ENCODE measurements at places on chromosomes 5 and 9.

DNA sequence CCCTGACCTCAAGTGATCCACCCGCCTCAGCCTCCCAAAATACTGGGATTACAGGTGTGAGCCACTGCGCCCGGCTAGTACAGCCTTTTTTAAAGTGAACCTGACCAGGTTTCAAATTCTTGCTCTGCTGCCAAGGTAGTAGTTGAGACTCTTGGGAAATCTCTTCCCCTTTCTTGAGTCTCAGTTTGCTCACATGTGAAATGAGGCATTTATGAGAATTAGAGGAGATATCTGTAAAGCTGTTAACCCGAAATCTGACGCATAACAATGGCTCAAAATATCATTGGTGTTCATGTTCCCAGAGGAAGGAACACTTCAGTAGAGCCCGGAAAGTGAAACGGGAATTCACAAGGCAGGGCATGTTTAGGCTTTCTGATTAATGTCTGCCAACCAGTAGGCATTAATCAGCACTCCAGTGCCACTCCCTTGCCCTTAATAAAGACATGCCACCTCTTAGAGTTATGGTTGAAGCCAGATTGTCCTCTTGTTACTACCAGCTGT lies 1.5 kb downstream of the ARPC5L start:
- no peak overlapping the region for H3K27ac ChIP-seq
- peaks cover 27% of the 10 kb centered on the region for H3K4me1 ChIP-seq
- DNase-seq = no peak
- no peak overlapping the region for H3K4me3 ChIP-seq
- H3K27me3 ChIP-seq = no peaks in the 10 kb centered on the region
- H3K36me3 ChIP-seq = peaks cover 27% of the 10 kb centered on the region

DNA sequence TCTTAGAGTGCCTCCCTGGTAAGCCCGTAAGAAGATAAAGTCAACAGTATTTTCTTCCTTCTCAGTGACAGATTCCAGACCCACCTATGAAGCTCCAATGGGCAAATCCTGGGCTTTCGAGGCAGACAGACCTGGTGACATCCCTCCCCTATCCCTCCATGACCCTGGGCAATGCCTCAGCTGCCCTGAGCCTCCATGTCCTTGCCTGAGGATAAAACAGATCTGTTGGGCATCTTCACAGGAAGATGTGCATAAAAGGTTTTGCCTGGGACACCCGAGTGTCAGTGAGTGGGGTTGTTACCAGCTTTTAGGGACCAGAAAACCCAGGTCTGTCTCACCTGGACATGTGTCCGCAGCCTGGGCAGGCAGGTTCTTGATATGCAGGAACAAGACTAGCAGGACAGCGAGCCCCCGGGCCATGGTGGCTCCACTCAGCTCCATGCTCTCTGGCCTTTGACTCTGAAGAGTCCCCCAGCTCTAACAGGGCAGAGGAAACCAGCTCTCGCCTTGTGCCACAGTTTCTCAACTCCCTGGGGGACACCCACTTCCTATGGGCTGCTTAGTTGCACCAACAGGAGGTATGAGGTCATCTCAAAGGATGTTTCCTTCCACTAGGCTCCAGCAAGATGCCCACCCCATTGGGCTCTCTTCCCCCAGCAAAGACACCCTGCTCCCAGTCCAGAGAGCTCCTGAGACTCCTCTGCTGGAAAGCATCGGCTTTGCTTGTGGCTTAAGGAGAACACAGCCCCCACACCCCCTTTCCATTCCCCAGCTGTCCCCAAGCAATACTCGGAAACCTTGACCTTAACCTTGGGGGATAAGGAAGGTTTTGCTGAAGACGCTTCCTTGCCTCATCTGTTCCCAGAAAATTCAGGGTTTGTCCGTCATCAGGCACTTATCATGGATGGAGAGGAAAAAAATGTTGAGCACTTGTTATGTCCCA lies at the start of gene FCN1:
TSS of gene FCN1 (minus strand) at position 482 of the 943 bp plus-strand sequence. CDS start at position 441, 41 bp downstream.
- no peaks in the 10 kb centered on the region for H3K27me3 ChIP-seq
- H3K4me3 ChIP-seq = no peak within 1 kb of the TSS
- no peak within 1 kb of the TSS for H3K27ac ChIP-seq
- H3K4me1 ChIP-seq = no peaks in the 10 kb centered on the region
- no peak for DNase-seq
- H3K36me3 ChIP-seq = no peaks in the 10 kb centered on the region

DNA sequence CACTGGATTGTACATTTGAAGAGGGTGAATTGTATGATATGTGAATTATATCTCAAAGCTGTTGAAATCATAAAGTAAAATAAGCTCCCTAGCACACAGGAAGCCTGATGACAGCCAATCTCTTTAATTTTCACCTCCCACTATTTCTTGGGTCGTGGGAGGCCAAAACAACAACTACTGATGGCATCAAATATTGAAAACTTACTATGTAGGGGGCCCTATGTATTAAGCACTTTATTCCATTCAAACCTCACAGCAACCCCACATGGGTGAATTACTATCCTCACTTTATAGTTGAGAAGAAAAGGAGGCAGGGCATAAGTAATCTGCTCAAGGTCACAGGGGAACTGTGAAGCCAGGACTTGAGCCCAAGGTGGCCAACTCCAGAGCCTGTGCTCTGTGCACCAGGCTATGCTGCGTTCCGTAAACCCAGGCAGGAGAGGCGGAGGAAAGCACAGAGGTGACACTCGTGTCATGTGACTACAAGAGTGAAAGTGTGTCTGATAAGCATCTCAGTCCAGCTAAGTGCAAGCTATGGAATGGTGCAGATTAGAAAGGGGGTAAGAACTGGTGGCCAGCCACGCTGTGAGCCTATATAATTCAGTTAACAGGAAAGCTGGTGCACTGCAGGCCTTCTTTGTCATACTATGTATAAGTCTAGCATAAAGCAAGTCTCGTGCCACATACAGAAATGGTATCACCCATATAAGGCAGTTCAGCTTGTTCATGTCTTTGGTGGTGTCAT lies 221.0 kb downstream of the DCP2 start:
- no peak overlapping the region for H3K27ac ChIP-seq
- H3K4me3 ChIP-seq = no peak overlapping the region
- H3K27me3 ChIP-seq = no peaks in the 10 kb centered on the region
- no peaks in the 10 kb centered on the region for H3K36me3 ChIP-seq

GRCh38 chr5:168713051-168713450 lies 133.9 kb upstream of the PANK3 start:
- H3K36me3 ChIP-seq = no peaks in the 10 kb centered on the region
- H3K4me3 ChIP-seq = no peak overlapping the region
- H3K27ac ChIP-seq = peak overlapping the region; percentile 25
- H3K27me3 ChIP-seq = no peaks in the 10 kb centered on the region

DNA sequence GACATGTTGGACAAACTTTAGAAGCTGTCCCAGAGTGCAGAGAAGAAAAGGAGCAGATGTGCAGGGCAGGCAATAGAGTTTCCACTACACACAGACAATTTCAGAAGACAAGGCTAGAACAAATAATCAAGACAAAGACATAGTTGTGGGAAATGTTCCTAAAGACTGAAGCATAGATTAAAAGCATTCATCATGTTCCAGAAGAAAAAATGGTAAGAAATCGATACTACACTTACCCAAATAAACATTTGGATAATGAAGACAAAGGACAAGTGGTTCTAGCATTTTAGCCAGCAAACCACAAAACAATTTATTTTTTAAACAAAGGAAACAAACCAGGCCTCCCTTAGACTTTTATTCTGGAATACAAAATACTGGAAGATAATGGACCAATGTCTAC lies 97.9 kb downstream of the FSTL4 start:
- H3K36me3 ChIP-seq = no peaks in the 10 kb centered on the region
- no peak for DNase-seq
- H3K27me3 ChIP-seq = peaks cover 3% of the 10 kb centered on the region
- H3K4me1 ChIP-seq = no peaks in the 10 kb centered on the region

- H3K4me1 ChIP-seq = peaks cover 3% of the 10 kb centered on the region
- peaks cover 67% of the 10 kb centered on the region for H3K27me3 ChIP-seq
- DNase-seq = no peak
- no peak overlapping the region for H3K4me3 ChIP-seq
- no peaks in the 10 kb centered on the region for H3K36me3 ChIP-seq
- H3K27ac ChIP-seq = no peak overlapping the region
These were observed 22.4 kb downstream of the SLC9A3 start for GRCh38 chr5:501831-502184.

DNA sequence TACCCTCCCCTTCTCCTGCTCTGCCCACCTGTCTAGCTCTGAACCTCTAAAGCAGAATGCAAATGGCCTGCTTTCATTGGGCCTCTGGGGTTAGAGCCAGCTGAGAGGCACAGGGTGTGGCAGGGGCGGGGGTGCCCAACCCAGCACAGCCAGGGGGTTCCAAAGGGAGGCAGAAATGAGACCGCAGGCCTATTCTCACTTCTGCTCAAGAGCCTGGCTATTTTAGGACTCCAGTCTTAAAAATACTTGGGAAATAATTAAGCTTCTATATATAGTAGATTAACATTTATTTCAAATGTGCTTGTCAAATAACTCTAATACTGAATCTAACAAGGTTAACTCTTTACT lies 5.7 kb downstream of the QSOX2 start:
- H3K27ac ChIP-seq = no peak overlapping the region
- no peaks in the 10 kb centered on the region for H3K27me3 ChIP-seq
- peaks cover 13% of the 10 kb centered on the region for H3K4me1 ChIP-seq
- no peak overlapping the region for H3K4me3 ChIP-seq
- DNase-seq = no peak
- H3K36me3 ChIP-seq = peaks cover 4% of the 10 kb centered on the region

DNA sequence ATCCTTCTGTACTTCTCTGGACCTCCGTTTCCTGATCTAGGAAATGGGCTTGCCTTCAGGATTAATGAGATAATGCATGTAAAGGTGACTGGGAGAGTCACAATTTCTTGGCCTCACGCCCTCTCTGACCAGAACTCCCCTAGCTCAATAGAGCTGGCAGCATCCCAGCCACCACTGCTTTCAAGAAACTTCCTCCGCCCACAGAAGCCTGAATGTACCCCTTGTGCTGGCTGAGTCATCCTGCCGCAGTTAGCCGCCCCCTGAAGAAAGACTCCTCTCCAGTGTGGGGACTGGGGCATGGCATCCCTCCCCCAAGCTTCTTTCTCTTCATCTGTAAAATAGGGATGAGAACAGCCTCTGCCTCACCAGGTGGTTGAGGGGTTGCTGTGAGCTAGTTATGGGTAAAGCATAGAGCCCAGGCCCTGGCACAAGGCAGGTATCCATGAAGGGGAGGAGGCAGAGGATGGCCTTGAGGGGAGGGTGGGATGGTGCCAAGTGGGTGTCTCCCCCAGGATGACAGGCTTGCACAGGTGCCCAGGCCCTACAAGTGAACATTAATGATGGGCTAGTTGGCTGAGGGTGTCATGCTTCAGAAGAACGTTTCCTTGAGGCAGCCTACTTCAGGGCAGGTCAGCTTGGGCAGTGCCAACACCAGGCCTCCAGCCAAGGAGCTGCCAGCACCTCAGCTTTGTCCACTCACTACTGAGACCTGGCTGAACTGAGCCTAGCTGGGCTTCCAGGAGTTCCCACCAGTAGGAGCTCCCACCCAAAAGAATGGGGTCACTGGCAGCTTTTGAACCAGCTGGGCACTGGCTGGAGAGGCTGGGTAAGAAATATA lies 3.4 kb downstream of the PDLIM4 start:
- H3K27ac ChIP-seq = peak overlapping the region; percentile 30
- H3K4me1 ChIP-seq = peaks cover 71% of the 10 kb centered on the region
- peak; percentile 88 for DNase-seq
- no peaks in the 10 kb centered on the region for H3K27me3 ChIP-seq
- no peak overlapping the region for H3K4me3 ChIP-seq
- peaks cover 17% of the 10 kb centered on the region for H3K36me3 ChIP-seq

- H3K27me3 ChIP-seq = peaks cover 75% of the 10 kb centered on the region
- H3K4me1 ChIP-seq = no peaks in the 10 kb centered on the region
- H3K4me3 ChIP-seq = no peak overlapping the region
- no peak overlapping the region for H3K27ac ChIP-seq
- no peak for DNase-seq
These were observed 177.6 kb upstream of the MVB12B start for GRCh38 chr9:126148994-126149393.

GRCh38 chr9:6575324-6576034 lies 70.0 kb downstream of the GLDC start:
- no peak overlapping the region for H3K27ac ChIP-seq
- H3K27me3 ChIP-seq = peaks cover 6% of the 10 kb centered on the region
- no peaks in the 10 kb centered on the region for H3K36me3 ChIP-seq
- no peak overlapping the region for H3K4me3 ChIP-seq
- H3K4me1 ChIP-seq = no peaks in the 10 kb centered on the region
- no peak for DNase-seq
